HuH-7.5 (cell line): ENCODE measurements at places on chromosomes 12 and 14.

DNA sequence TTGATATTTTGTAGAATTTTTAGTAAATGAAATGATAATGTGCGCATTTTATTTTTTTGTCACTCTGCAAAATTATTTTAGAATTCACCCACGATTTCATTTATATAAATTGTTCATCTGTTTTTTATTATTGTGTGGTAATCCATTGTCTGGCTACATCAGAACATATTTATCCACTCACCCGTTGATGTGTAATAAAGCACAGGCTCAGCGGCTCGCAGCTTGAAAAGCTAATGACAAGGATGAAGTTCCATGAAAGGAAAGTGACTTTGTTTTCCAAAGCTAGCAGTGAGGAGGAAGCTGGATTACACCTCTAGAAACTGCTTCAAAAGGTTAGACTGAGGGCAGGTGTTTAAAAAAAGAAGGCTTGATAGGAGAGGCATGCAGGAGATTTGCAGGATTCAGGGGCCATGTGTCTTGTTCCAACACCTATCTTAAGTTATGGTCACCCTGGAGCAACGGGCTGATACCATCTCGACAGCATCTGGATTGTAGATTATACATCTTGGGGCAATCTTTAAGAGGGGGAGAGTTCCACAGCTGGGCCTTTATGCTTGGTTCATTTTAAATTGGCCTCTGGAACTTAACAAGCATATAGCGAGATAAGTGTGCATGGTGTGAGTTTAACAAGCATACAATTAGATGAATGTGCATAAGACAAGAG lies 194.1 kb downstream of the TMTC3 start:
- DNase-seq = no peak

DNA sequence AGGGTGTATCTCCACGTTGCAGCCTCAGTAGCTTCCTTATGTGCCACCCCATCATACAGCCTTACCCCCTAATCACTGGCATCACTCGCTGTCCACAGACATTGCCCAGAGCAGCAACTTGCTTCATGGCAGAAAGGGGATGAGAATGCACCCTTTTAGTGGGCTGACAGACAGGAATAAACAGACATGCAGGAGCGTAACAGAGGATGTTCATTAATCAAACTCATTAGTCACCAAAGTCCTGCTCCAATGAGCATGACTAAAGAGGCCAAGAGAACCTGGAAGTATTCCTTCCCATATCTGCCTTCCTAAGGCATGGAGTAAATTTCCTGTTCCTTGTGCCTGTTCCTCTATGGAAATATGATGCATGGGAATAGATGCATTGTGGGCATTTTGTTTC lies 197.0 kb downstream of the PHLDA1 start:
- no peak for DNase-seq

DNA sequence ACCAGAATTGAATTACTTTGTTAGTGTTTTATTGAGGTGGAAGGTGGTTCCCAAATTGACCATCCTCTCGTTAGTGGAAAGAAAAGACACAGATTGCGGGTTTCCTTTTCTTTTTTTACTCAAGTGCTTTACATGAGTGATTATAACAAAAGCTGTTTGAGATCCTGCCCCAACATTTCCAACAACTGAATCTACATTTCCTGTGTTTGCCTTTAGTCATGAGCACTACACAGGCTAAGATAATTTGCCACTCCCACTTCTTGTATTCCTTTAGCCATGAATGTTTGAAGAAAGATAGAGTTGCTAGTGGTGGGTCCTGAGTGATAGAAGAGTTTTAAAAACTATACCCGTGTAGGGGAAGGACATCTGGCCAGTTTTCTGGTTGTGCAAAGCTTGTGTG lies 16.0 kb downstream of the RERGL start:
- no peak for DNase-seq

DNA sequence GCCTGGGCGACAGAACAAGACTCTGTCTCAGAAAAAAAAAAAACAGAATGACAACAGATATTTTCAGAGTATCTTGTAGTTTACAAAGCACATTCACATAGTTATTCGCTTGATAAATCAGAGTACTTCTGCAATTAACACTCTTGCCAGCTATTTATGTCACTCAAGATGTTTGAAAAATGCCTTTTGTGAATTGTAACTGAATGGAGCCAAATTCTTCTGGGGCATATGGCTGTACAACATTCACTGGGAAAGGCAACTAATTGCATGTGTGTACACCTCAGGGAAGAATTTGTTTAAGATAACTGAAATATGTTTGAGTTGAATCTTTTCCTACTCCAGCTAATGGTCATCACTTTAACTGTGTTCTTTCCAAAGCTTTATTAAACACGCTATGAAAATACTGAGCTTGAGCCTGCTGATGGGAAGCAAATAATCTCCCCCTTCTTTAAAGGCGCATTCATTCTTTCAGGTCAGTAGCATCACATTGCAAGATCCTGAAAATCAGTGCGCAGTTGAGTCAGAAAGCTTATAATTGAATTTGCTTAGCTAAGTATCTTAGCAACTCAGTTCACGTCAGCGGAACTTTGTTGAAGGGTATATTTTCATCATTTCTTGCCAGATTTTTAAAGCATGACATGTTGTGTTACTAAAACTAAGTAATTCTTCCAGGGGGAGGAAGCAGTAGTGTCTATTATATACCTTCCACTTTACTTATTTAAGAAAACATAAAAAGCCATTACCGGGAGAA lies 66.6 kb downstream of the SINHCAF start:
- DNase-seq = no peak

- no peak for DNase-seq
These were observed 46.4 kb downstream of the KRT80 start for GRCh38 chr12:52145228-52146088.

- peak; percentile 56 for DNase-seq
These were observed 53.4 kb downstream of the CYP46A1 start for GRCh38 chr14:99737451-99737951.

DNA sequence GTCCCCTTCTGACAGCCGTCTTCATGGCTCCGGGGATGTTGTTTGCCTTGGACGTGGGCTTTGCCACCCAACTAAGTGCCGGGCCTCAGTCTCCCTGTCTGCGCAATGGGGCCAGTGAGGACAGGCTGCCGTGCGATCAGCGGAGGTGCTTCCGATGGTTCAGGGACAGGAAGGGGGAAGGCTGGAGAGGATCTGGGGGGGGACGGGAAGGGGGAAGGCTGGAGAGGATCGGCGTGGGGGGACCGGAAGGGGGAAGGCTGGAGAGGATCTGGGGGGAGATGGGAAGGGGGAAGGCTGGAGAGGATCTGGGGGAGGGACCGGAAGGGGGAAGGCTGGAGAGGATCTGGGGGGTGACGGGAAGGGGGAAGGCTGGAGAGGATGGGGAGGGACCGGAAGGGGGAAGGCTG lies 3.4 kb downstream of the MMP17 start:
- no peak for DNase-seq

GRCh38 chr12:57717131-57717530 lies 21.4 kb downstream of the AGAP2 start:
- no peak for DNase-seq

DNA sequence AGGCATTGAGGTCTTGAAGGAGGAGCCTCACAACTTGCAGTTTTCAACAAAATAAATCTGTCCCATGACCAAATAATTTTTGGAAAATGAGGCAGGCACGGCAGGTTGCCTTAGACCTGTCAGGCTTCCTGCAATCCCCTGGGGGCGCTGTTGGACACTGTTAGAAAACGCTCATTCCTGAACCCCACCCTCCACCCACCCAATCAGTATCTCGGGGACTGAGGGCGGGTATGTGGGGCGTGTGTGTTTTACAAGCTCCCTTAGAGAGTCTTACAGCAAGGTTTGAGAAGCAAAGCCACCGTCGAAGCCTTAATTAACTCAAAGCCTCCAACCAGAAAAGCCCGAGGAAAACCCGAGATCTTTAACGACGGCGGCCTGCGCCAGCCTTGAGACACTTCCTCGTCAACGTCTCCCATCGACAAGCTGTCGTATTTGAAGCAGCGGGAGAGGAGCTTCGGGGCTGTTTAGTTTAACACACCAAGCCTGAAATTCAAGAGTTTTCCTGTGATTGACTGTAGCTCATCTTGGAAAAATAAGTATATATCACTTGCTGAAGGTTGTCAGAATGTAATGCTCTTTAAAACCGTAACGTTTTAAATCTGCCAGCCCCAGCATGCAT lies 123.0 kb downstream of the GLT1D1 start:
- no peak for DNase-seq

- no peak for DNase-seq
These were observed 195.6 kb downstream of the TTC7B start for GRCh38 chr14:90620568-90621077.

- no peak for DNase-seq
These were observed 445.5 kb upstream of the GARIN6 start for GRCh38 chr12:99201906-99202645.

DNA sequence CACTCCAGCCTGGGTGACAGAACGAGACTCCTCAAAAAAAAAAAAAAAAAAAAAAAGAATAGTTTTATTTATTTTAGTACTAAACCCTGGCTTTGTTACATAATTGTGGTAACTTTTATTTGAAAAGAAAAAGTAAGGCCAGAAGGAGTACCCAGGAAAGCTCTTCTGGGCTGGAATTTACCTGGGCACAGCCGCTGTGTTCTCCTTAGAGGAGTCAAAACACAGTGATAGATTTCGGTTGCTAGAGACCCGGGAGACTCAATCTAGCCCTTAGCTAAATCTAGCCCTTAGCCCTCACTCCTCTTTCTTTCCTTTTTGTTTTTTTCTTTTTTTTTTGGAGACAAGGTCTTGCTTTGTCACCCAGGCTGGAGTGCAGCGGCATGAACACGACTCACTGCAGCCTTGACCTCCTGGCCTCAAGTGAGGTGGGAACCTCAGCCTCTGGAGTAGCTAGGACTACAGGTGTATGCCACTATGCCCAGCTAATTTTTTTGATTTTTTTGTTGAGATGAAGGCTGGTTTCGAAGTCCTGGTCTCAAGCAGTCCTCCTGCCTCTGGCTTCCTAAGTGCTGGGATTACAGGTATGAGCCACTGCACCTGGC lies 49.7 kb downstream of the SYNE2 start:
- no peak for DNase-seq

GRCh38 chr14:98791661-98792060 lies 480.3 kb downstream of the BCL11B start:
- no peak for DNase-seq

- DNase-seq = no peak
These were observed 253.9 kb upstream of the MDGA2 start for GRCh38 chr14:47929334-47929733.

DNA sequence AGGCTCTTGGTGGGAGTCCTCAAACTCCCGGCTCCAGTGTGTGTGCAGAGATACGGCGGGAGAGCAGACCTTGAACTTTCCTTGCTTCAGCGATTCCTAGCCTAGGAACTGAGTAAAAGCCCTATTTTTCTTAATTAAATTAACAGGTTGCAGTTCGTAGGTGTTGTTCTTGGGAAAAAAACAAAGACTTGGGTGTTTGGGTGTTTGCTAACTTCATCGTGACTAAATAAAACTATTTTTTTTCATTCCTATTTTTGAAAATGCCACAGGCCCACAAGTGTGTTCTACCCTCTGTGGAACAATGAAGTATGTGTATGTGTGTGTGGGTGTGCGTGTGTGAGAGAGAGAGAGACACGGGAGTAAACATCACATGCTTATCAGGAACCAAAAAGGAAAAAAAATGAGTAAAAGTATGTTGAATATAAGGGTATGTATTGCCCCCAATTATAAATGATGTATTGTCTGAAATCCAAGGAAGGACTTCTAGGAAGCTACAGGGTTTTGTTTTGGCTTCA lies 651 bp downstream of the TMEM117 start:
- no peak for DNase-seq

- no peak for DNase-seq
These were observed 138.3 kb downstream of the ST8SIA1 start for GRCh38 chr12:22196236-22196635.

- DNase-seq = no peak
These were observed 50.9 kb downstream of the SLC4A8 start for GRCh38 chr12:51475543-51475942.

- no peak for DNase-seq
These were observed 16.6 kb downstream of the FAIM2 start for GRCh38 chr12:49887091-49887490.

GRCh38 chr14:94823556-94824341 lies 53.8 kb upstream of the GSC start:
- peak; percentile 22 for DNase-seq

DNA sequence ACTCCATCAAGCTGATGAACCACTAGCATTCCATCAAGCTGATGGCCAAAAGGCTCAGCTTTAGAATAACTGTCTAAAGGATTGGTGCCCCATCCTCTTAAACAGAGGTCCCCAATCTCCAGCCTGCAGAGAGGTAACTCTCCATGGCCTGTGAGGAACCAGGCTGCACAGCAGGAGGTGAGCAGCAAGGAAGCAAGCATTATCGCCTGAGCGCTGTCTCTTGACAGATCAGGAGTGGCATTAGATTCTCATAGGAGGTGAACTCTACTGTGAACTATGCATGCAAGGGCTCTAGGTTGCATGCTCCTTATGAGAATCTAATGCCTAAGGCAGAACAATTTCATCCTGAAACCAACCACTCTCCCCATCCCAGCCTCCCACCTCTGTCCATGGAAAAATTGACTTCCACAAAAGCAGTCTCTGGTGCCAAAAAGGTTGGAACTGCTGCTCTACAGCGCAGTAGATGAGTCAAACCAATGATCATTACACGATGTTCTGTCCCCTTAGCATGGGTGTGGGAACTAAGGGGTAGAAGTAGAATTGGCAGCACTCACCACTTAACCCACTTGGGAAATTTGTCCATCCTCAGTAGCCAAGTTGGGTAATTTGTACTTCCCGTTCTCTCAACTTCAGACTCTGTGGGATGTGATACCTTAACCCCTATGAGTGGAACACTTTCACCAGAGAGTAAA lies 66.9 kb downstream of the ANKS1B start:
- no peak for DNase-seq

DNA sequence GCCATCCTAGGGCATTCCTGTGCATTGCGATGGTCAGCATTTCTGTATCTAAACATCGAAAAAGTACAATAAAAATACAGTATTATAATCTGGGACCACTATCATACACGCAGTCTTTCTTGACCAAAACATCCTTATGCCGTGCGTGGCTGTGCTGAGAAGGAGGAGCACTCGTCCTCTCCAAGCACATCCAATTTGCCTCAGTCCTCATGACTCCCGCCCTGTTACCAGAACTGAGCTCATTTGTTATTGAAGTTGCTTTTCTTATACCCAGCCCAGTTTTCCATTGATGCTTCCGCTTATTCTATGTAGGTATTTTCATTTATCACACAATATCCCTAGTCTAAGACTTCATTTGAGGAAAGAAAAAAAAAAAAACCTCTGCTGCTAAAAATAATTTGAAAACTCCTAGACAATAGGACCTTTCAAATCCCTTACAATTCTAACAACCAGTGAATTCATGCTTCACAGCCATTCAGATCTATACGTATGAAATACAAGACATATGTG lies 236.9 kb upstream of the PLEKHG7 start:
- DNase-seq = no peak

DNA sequence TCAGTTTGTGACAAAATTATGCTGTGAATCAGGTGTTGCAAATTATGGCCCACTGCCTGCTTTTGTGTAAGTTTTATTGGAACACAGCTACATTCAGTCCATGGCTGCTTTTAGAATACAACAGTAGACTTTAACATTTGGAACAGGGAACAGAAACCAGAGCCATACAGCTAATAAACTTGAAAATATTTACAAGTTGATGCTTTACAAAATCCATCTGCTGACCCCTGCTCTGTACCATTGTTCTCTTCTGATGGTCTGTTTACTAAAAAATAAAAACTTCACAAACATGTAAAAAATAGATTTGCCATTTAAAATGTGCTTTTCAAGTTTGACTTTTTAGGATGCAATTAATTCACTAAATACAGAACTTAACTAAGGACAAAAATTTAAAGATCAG lies 20.8 kb downstream of the PSMA3 start:
- no peak for DNase-seq

GRCh38 chr14:81990312-81990761 lies 456.7 kb upstream of the SEL1L start:
- no peak for DNase-seq
